ENCODE measurements at places on chromosomes 5 and 9.
A peak's percentile ranks its signal among the peaks of the same experiment; 100 is the strongest.

GRCh38 chr5:131647048-131647769 lies 12.2 kb upstream of the RAPGEF6 start:
- peak; percentile 68 for DNase-seq

- peak; percentile 48 for DNase-seq
These were observed 690.4 kb downstream of the SLCO4C1 start for GRCh38 chr5:101605700-101606099.

DNA sequence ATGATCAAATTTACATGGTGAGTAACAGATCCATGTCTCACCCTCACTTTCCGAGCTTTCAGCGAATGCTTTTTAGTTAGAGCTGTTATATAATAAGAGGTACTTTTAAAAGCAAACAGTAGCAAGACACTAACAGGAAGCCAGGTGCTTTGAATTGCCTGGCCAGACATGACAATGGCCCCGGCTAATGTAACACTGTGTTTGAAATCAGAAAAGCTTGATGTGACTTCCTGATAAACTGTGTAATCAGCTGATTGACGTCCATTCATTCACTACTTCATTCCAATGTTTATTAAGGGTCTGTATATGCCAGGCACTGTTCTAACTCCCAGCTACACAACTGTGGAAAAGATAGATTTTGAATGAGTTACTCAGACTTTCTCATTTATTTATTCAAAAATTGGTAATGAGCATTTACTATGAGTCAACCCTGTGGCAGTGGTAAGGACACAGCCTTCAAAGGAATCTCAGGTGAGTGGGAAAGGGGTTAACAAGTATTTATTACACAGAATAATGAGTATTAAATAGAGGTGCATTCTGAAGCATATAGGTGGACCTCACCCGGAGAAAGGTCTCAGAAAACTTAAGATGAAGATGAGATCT lies 26.6 kb downstream of the DPYSL3 start:
- DNase-seq, result no peak

DNA sequence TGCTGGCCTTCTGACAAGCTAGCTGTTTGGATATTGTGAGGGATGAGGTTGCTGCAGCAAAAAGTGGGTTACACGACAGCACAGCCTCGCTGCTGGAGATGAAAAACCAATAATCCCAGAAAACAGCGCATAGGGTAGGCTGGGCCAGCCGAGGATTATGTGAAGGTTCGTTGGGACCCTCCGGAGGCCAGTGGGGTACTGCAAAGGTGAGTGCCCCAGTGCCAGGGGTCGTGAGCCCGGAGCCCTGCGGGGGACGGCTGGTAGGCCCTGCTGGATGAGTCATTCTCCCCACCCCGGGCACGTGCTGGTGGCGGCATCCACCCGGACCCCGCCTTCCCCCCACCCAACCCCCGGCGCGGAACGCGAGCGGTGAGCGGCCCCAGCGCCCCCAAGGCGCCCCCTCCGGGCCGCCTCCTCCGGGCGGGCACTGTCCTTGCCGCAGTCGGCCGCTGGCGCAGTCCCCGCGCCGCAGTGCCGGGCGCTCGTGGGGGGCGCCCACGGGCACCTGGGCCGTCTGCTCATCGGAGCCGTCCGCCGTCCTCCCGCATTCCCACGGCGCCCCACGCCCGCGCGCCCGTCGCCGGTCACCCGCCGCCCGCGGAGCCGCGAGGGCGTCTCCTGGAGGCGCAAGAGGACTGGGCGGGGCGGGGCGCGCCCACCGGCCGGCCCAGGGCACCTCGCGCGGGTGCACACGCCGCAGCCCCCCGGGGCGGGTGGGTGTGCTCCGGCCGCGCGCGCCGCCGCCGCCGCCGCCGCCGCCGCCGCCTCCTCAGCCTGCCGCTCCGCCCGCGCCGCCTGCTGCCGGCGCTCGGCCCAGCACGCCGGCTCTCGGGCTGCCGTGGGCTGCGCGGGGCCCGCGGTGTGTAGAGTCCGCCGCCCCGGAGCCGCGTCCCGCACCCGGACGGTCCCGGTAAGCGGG lies at the start of gene PHF24:
Gene PHF24 (plus strand): TSS at position 794 of the 919 bp plus-strand sequence. CDS start 13,014 bp downstream, outside the sequence.
- no peak for DNase-seq

GRCh38 chr9:78050421-78050820 lies 18.8 kb upstream of the GNAQ start:
- DNase-seq, result no peak

DNA sequence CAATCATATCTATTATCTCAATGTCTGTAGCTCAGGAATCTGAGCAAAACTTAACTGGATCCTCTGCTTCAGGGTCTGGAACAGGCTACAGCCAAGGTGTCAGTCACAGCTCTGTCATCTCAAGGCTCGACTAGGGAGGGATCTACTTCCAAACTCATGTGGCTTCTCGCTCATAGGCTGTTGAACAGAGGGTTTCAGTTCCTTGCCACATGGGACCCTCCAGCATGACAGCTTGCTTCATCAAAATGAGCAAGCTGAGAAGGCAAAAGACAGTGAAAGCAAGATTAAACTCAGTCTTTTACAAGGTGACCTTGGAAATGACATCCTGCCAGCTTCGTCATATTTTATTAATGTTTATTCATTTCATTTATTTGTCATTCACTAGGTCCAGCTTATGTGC lies 111.7 kb downstream of the GADD45G start:
- DNase-seq, result peak; percentile 69

GRCh38 chr9:20566401-20566800 lies 55.9 kb downstream of the MLLT3 start:
- DNase-seq, result no peak

GRCh38 chr9:69004836-69005235 lies 9.1 kb downstream of the PRKACG start:
- no peak for DNase-seq

- no peak for DNase-seq
These were observed 61.9 kb upstream of the ELL2 start for GRCh38 chr5:96023518-96023917.

DNA sequence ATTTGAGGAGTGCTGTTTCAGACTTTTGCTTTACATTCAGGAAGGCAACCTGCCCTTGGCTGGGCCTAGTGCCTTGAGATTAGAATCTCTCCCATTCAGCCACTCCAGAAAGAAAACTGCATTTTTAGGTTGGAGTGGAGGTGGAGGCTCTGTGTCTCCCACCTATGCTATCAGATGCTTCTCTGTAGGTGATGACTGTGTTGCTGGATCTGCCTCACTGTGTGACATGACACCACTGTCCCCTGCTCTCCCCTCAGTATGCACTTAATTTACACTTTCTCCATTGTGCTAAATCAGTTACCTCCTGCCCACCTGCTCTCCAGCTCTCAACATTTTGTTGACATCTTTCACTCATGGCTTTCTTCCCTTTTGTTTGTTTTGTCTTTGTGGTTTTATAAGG lies 265.8 kb downstream of the TENT4A start:
- no peak for DNase-seq

GRCh38 chr5:149036970-149037369 lies 25.9 kb downstream of the SH3TC2 start:
- DNase-seq, result no peak
